Ovary (tissue), 10 donors: ENCODE measurements at places on chromosomes 11 and 22. TPM values are rescaled to one million over a fixed set of nuclear protein-coding genes. Genes with fewer than 3 reads are reported as not detected.
A peak's percentile ranks its signal among the peaks of the same experiment; 100 is the strongest.

Gene OSM
- total RNA-seq = 1.2 TPM

Gene ABCG4
- total RNA-seq = 0.10 TPM

Gene SLC25A45
- total RNA-seq = 3.3 TPM

Gene SMDT1
- total RNA-seq = 27.9 TPM

Gene PICK1
- total RNA-seq = 33.2 TPM

Gene MMP12
- not detected for total RNA-seq

DNA sequence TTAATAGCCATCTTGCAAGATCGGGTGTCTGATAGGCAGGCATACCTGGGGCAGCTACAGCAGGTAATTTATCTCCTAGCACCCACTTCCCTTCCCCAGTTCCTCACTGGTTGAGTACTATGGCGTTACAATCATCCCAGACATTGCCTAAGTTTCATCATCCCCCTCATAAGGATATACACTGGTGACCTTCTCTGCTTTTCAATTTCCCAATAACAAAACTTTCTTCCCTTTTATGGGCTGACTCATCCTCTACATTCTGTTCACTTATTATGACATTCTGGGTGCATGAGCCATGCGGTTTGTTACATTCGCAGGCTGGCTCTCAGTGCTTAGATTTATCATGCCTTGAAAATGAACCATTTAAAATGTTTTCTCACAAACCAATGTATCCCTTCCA lies 5.0 kb upstream of the MRPL11 start:
- DNase-seq = no peak

DNA sequence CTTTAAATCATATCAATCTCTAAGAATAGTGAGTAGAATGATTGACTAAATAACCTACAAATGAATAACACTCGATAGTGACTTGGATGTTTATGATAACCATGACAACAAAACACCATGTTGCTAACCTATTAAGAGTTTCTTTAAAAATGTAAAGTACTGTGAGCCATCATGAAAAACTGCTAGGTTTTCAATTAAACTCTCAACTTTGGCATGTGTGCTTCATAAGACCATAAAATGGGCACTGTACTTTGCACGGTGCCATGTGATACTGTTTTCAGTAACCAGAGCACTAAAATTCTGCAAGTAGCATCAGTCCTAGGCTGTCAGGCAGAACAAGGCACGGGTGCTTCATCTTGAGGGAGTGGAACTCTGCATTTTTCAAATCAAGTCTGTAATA lies 96.2 kb upstream of the TRIM77 start:
- no peak for DNase-seq

DNA sequence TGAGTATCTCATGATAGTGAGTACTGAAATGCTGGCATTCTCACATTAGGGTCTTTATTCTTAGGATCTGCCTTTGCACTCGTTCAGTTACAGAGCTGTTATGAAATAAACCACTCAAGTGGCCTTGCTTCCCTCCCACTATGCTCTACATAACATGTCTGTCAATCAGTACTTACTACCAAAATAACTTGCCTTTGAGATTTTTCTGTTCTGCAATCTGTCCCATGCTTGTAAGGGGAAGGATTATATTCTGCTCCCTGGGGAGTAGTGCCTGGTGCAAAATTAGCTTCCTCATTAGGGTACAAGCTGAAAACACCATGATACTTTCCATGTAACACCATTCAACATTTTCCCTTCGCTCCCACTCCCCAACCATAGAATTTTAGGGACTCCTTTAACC lies 1.9 kb upstream of the GRAP2 start:
- DNase-seq = no peak

DNA sequence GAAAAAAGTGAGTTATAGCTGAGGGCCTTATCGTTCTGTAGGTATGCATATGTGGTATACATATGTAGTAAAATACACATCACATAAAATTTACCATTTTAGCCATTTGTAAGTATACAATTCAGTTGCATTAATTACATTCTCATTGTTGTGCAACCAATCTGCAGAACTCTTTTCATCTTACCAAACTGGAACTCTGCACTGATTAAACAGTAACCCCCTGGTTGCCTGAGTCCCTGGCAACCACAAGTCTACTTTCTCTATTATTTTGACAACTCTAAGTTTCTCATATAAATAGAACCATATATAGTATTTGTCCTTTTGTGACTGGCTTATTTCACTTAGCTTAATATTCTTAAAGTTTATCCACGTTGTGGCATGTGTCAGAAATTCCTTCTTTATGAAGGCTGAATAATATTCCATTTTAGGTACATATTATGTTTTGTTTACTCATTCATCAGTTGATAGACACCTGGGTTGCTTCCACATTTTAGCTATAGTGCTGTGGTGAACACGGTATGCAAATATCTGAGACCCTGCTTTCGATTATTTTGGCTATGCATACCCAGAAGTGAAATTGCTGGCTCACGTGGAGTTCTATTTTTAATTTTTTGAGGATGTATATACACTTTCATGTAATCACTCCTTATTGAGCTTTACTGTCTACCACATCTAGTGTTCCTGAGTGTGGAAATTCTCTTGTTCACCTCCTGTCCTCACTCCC lies 1.6 kb upstream of the DDX10 start:
- DNase-seq = no peak

DNA sequence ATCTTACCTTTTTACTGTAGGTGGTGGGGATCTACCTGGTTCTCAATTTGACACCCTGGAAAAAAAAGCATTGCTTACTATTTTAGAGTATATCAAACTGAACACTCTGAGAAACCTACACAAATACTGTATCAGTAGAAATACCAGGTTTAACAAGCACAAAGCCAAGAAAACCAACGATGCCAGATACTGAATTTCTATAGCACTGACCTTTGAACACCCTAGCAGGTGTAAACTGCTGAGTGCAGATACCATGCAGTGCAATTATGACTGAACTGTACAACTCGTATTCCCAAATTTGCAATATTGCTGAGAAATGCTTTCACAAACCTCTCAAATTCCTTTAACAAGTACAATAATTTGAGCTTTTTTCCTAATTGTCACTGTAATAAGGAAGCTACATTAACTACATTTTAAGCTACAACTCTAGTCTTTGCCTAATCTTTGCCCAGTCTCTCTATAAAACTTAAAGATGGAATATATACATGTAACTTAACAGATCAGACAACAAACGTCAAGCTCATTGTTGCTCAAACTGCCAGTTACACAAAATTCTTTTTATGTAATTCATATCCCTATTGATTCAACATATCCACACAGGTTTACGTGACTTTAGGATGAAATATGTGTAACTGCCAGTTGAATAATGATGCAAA lies 8.9 kb downstream of the TAF1D start:
- DNase-seq = no peak

DNA sequence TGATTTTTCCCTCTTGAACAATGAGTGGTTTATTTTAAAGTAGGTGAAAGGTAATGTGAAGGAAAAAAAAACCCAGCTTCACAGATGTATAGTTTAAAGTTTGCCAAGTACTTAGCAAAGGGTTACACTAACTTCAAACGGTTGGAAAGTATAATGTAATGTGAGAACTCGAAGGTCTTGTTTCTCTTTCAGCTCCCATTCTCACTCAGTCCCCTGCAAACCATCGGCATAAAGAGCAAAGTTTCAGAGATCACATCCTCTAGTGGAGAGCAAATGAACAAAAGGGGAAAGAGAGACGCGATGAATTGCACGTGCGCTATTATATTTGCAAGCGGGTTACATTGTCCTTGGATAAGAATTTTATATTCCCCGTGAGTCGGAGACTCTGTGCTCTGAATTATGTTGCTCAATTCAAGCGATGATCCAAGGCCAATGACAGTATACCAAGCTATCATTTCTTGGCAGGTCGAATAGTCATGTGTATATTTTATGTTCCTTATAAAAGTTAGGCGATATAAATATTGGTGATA lies 37.6 kb upstream of the BIRC3 start:
- no peak for DNase-seq

DNA sequence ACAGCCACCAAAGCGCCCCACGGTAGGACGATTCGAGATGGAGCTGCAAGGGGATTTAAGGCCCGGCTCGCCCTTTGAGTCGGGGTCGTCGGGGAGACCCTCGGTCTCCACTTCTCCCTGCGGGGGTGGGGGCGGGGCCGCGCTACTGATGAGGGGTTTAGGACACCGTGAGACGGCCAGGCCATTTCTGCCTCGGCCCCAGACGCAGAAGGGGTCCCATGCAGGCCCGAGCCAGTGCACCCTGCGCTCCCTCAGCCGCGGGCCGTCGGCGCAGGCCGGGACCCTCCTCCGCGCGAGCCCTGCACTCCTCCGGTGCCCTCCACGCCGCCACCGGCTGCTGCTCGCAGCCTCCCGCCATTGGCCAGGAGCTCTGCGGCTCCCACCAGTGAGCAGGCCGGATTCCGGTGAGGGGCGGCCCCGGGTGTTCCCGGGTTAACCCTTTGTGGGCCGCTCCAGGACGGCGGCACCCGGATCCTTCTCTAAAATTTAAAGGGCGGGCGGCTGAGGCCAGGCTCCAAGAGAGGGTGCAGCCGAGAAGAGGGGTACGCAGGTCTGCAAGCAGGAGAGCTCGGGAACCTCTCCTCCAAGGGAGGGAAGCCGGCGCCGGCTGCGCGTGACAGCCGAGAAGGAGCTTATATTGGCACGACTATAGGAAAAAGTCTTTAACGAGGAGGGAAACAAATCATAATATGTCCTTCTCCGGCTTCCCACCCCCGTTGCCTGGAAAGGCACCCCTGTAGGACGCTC lies 18.0 kb downstream of the CREB3L1 start:
- DNase-seq = peak; percentile 80

DNA sequence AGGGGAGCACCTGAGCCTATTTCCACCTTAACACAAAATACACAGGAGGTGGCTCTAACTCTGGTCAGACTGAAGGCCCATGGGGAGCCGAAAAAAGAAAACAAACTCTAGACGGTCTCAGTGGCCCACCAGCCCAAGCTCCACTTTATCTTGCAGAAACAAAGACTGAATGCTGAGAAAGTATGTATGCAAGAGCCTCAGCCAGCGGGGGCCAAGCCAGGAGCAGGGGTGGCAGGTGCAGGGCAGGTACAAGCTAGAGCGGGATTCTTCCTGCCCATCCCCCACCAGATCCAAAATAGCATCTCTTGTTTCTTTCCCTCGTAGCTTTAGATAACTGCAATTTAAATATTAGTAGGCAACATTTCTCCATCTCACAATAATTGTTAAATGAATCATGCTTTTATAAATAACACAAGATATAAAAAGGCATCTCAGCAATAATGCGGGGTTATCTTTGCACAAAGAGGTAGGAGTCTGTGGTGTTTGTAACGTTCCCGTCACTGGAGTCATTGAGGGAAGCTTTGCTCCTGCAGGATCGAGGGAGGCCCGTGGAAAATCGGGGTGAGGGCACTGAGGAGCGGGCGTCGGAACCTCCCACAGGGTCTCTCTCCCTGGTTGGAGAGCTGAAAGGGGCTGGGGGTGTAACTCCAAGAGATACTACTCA lies 418.0 kb downstream of the SHANK2 start:
- DNase-seq = no peak

DNA sequence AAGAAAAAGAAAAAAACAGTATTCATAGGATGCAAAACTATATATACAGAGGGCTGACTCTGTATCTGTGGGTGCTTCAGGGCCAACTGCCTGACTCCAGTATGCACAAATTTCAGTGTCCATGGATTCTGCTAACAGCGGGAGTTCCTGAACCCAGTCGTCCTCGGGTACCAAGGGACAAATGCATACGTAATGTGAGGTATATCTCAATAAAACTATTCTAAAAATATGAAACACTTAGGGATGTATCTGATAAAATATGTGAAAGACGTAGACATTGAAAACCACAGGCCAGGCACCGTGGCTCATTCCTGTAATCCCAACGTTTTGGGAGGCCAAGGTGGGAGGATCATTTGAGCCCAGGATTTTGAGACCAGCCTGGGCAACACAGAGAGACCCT lies 13.9 kb upstream of the COMT start:
- DNase-seq = no peak

DNA sequence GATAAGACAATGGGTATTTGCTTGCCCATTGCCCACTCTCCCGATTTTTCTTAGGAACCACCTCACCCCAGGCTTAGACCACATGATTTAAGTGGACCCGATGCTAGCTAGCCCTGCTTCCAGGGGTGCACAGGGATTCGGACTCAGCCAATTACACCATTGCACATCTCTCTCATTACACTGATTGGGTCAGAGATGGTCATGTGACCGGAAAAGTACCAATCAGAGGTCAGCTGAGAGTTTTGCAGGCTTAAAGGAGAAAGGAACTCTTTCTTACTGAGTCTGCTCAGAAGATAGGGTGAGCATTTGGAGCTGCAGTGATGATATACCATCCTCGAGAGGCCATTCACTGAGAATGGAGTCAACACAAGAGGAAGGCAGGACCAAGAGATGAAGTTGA lies 12.2 kb upstream of the ANKK1 start:
- DNase-seq = no peak

- DNase-seq = no peak
These were observed 19.1 kb upstream of the LINC01488 start for GRCh38 chr11:69462106-69462951.

DNA sequence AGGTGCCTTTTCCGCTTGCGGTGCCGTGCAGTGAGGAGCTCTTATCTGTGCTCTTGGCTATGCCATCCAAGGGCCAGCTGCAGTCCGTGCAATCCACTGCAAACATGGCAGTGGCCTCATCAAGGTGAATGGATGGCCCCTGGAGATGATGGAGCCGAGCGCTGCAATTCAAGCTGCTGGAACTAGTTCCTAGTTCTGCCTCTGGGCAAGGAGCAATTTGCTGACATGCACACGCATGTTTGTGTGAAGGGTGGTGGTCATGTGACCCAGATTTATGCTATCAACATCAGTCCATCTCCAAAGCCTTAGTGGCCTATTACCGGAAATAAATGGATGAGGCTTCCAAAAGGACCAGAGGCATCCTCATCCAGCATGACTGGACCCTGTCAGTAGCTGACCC lies 3.1 kb upstream of the EHD1 start:
- DNase-seq = no peak
